Suppressor macrophage treated with lipopolysaccharide for 1 hour (primary cell): ENCODE measurements at places on chromosomes 16 and 17.
A peak's percentile ranks its signal among the peaks of the same experiment; 100 is the strongest.

- DNase-seq, result peak; percentile 80
Measured at GRCh38 chr17:19418251-19418992, 7.4 kb downstream of the RNF112 start.

GRCh38 chr17:55444471-55445441 is 23.1 kb upstream of the MMD start:
- DNase-seq, result peak; percentile 93

GRCh38 chr17:16068323-16068722 is 68.7 kb downstream of the TTC19 start:
- DNase-seq, result no peak

DNA sequence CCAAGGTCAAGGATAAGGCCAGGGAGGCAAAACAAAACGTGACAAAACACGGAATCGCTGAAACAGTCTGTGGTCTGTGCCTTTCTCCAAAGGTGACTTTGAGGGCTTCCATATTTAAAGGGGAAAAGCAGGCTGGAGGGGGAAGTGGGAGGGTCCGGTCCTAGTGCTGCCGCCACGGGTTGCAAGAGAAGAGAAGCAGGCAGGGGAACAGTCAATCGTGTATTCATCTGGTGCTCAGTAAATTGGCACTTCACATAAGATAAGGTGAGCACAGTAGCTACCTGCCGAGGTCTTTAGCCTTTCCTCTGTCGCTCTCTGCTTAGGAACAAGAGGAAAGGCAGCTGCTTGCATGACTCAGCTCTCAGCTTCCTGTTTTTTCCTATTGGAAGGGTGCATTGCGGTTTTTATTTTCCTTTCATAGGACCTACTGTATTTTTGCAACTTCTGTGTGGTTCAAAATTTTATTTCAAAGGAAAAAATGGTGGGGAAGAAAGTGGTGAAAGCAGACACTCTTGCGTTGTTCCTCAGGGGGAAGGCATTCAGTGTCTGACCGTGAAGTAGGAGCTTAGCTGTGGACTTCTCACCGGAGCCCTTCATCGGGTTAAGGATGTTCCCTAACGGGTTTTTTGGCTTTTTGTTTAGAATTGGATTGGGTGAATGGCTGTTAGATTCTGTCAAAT is 7.1 kb upstream of the LGALS3BP start:
- DNase-seq, result peak; percentile 77

DNA sequence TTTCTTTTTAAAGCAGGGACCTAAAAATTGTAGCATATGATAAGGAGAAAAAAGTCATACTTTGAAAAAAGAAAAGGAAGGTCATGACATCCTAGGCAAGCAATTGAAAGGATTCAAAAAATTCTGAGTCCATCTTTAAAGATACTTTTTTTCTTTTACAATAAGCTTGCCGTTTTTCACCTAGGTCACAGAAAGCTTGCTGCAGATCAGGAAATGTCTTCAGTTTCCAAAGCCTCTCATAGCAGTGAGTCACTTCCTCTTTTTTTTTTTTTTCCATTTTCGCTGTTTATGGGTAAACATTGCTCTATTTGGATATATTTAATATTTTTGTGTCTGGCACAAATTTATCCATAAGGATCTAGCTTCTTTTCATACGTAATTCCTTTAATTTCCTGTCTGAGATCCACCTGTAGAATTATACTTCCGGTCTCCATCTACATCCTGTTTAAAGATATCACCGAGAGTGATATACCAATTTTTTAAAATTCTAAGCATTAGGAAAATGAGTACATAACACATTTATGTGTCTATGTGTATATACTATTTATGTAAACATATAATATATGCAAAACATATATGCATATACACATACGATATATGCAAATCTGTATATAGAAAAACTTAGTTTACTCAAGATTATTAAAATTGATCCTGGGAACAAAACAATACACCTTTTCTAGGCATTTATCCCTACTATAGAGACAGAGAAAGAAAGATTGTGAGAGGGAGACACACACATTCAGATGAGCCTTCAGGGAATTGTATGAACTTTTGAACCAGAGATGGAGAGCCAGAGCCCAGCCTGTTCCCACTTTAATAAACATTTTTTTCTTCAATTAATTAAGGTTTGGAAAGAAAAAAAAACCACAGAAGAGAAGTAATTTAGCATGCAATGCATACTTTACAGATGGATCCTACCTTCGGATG is 134.4 kb downstream of the SKAP1 start:
- peak; percentile 82 for DNase-seq

- no peak for DNase-seq
Measured at GRCh38 chr17:27506348-27507218, 50.3 kb downstream of the KSR1 start.

DNA sequence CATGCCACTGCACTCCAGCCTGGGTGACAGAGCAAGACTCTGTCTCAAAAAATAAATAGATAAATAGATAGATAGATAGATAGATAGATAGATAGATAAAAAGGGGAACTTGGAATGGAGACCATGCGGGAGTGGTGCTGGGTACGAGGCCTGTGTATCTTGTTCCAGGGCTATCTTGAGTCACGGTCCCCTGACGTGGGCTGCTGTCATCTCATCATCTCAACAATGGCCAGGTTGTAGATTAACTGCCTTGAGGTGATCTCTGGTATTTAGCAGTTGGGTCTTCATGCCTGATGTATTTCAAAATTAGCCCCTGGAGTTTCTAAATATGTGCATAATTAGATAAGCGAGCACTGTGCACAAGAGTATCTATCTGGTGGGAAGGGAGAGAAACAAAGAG is 212.1 kb downstream of the CDRT15L2 start:
- no peak for DNase-seq

DNA sequence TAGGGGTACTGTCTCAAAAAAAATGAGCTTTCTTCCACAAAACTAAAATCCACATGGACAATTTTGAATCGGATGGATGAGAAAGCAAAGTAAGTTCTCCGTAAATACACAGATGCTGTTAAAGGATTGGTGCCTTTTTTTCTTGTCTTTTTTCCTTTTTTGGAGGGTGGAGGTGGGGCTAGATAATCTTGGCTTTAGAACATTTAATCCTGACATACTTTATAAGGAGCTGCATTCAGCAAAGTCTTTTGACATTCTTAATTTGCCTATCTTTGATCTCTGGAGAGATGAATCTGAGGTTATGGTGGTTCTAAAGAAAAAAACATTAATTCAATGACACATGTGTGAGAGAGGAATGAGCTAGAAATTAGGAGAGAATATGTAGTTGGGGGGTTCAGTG is 312.3 kb upstream of the KCNJ16 start:
- DNase-seq, result no peak

DNA sequence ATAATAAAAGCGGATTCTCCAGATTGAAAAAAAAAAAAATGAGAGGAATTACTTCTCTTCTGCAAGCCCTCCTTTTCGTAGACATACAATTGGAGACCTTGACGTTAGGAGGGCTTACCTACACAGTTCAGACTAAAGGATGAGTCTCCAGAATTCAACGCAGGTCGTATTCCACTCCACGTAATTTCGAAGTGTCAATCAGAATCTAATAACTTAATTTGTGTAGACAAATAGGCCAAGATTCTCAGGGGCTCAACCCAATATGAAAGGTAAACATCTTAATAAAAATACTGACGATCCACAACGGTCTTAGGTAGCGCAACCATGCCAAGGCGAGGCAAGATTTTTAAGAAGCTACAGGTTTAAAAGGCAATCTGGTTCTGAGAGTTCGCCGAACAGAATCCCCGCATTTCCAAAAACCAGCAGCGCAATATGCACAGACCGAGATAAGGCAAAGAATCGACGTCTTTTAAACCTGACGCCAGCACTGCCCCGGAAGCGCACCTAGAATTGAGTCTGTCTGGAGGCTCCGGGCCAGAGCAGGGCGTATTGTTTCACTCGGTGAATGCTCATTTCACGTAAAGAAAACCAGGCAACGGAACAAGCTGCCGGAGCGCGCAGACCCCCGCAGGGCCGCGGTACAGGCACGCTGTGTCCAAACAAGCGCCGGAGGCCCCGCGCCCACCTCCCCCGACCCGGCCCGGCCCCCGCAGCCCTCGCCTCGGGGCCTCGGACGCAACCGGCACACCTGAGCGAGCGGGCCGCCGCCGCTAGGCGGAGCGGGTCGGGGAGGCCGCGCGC is 623 bp downstream of the MBTPS1 start:
- DNase-seq, result peak; percentile 23

DNA sequence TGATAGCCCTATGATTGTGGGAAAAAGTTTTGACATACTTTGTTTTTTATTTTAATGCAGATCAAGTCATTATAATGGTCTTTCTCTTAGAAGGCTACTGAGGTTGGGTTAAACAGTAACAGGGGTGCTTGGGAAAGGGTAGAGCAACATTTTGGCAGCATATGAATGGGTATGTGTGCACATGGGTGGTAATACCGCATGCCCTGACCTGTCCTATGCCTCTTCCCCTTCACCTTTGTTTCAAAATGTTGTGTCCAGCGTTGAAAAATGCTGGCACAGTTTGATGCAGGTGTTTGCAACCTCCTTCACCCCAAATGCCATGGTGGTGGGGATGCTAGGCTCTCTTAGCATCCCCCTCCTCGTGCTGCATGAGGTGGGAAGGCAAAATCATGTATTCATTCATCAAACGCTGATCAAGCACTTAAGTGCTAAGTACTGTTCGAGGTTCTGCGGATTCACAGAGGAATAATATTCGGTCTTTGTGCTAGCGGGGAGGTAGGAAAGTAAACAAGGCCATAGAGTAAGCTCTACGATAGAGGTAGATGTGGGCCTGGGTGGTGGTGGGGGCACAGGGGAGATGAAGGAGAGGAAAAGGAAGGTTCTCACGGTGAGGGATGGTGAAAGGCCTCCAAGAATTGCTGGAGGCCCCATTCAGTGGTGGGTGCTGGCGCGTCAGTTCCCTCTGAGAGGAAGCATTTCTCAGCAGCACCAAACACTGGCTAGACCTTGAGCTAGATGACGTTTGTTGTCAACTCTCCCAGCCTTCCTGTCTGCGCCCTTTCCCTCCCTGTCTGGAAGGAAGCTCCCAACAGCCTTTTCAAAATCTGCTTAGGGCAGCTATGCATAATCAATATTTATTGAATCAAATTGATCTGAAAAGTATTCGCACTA is 13.3 kb upstream of the MARCHF10 start:
- no peak for DNase-seq

- DNase-seq, result no peak
Measured at GRCh38 chr16:54359081-54359480, 72.5 kb upstream of the IRX3 start.

GRCh38 chr17:60158751-60159478 is 9.1 kb downstream of the CA4 start:
- no peak for DNase-seq

DNA sequence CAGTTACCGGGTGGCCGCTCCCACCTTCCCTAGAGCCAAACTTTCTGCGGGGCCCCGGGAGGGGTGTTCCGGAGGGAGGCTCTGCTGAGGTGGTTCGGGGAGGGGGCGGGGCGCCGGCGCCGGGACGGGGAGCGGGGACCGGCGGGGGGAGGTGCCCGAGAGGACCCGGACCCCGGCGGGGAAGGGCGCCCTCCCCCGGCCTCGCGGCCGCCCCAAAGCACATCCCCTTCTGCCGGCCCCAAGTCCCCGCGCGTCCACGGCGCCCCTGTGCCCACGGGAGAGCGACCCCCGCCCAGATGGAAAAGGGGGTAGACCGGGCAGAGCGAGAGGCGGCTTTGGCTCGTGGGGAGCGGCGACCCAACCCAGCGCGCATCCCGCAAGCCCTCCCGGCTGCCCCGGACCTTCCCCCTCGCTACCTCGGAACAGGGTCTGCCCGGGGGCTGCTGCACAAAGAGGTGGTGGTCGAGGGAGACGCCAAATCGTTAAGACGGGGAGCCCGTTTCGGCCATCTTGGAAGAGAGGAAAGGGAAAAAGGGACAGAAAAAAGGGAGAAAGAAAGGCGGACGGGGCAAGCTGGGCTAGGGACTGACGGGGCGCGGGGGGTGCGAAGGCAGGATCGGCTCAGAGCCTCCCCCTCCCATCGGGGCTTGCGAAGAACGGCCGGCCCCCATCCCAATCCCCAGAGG is 530 bp downstream of the PCGF2 start:
- DNase-seq, result no peak

DNA sequence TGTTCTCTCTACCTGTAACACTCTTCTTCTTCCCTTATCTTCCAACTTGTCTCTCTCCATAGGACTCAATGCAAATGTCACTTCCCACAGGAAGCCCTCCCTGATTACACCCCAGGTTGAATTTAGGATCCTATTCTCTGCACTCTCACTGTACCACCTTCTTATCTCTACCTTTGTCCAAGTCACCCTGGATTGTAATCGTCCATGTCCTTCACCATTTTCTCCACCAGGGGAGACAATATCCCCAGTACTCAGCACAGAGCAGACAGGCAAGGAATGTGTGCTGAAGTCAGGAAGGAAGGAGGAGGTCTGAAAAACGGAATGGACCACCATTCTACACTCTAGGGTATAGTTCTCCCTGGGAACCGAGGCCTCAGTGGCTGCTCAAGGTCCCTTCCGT is 14.2 kb downstream of the C16orf82 start:
- no peak for DNase-seq

GRCh38 chr17:68870161-68870826 is 84.9 kb downstream of the ABCA8 start:
- DNase-seq, result peak; percentile 61

- no peak for DNase-seq
Measured at GRCh38 chr17:65638221-65638975, 77.0 kb upstream of the AXIN2 start.

GRCh38 chr16:5791011-5791657 is 693.5 kb upstream of the EEF2KMT start:
- DNase-seq, result no peak

- DNase-seq, result no peak
Measured at GRCh38 chr16:56933828-56934598, 2.1 kb downstream of the HERPUD1 start.

GRCh38 chr16:48583075-48584065 is 26.6 kb downstream of the N4BP1 start:
- no peak for DNase-seq

GRCh38 chr16:58027916-58028455 is 2.4 kb downstream of the MMP15 start:
- no peak for DNase-seq

- no peak for DNase-seq
Measured at GRCh38 chr17:48843187-48843900, 12.5 kb downstream of the CALCOCO2 start.

GRCh38 chr17:65711671-65712276 is 150.3 kb upstream of the AXIN2 start:
- no peak for DNase-seq

DNA sequence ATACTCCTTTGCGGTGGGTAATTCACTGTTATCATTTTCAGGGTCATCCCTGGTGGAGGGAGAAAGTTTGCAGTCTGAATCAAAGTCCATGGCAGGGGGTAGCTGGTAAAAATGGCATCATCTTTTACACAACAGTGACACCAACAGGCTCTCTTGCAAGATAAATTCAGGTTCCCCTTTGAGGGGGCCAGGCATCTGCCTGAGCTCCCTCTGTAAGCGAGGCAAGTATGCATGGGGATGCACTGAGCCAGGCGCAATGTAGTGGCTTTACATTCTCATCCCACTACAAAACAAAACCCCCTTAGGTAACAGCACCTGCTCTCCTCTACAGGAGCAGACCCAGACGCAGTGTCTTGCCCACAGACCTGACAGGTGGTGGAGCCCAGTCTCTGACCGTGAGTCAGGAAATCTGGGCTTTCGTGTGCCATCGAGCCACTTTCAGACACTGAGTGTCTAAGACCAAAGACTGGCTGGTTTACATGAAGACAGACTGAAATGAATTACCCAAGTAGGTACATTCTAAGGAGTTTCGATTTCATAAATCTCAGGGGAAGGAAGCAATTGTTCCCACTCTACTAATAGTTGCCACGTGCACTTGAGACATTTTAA is 17.7 kb downstream of the LITAFD start:
- no peak for DNase-seq
